ENCODE measurements at places on chromosomes 16 and 17.

DNA sequence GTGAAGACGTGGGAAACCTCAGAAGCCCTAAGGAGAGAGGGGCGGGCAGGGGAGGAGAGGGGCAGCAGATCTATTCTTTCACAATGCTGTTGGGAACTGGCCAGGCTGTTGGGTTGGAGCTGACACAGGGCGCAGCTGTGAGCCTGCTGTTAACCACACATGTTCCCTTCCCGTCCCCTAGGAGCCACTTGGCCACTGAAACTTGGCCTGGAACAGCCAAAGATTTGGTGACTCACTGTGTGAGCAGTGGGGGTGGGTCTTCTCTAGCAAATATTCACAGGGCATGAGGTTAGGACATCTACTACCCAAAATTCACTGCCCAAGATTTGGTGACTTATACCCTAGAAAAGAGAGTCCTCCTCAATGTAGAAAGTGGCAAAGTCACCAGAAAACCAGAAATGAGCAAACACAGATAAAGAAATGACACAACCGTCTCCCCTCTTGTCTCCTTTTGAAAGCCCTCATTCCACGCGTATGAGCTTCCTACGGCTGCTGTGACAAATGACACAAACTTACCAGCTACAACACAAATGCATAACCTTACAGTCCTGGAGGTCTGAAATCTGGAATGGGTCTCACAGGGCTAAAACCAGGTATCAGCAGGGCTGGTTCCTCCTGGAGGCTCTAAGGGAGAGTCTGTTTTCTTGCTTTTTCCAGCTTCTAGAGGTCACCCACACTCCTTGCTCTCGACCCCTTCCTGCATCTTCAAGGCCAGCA lies 6.3 kb downstream of the TBC1D16 start:
- DNase-seq = no peak

DNA sequence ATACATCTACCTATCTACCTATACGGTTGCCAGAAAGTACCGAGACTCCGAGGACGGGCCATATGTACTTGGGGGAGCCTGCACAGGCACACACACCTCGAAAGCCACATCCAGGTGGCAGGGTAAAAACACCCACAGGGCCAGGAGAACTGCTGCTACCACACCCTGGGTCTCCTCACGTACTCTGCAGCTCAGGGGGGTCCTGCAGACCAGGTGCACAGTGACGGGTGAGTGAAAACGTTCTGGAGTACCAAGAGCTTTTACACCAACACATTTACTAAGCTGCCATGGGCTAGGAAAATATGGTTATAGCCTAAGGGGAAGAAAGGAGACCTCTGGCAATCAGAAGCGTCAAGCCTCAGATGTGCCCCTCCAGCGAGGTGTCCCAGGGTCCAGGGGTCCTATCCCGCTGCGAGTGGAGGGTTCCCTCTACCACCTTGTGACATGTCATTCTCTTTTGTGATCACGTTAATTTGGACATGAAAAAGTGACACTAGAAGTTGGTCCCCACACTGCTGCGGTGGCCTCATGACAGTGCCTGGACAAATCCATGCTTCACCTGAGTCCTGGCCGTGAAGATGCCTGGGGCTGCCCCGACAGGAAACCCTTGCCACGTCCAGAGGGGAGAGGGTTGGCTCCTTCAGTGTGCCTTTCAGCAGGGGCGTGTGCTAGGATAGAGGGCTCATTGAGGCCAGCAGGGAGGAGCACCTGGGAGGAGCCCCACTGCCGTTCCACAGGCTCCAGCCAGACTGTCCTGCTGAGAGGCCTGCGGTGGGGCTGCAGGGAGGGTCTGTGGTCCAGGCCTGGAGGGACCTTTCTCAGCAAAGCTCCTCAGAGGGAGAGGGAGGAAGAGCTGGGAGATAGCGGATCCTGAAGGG lies 1.8 kb downstream of the CANT1 start:
- DNase-seq = no peak

DNA sequence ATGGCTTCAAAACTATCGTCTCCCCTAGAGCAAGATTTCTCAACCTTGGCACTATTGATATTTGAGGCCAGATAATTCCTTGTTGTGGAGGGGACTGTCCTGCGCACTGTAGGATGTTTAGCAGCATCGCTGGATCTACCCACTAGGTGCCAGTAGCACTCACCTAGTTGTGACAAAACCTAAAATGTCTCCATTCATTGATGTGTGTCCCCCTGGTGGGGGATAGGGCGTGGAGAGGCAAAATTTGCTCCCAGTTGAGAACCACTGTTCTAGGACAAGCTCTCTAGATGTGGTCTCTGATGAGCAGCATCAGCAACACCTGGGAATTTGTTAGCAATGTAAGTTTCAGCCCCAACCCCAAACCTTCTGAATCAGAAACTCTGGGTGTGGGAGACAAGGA lies 259.0 kb downstream of the XYLT1 start:
- no peak for DNase-seq

GRCh38 chr16:775236-775796 lies 12.9 kb downstream of the RPUSD1 start:
- DNase-seq = no peak

DNA sequence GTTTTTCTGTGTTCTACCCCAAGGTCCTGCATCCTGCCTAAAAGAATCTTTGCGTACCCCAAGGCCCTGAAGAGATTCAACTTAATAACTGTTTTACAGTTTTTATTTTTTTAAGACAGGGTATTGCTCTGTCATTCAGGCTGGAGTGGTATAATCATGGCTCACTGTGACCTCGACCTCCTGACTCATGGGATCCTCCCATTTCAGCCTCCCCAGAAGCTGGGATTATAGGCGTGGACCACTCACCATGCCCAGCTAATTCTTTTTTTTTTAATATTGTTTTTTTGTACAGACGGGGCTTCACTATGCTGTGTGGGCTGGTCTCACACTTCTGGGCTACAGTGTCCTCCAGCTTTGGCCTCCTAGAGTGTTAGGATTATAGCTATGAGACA lies 9.3 kb upstream of the FAAP100 start:
- no peak for DNase-seq

DNA sequence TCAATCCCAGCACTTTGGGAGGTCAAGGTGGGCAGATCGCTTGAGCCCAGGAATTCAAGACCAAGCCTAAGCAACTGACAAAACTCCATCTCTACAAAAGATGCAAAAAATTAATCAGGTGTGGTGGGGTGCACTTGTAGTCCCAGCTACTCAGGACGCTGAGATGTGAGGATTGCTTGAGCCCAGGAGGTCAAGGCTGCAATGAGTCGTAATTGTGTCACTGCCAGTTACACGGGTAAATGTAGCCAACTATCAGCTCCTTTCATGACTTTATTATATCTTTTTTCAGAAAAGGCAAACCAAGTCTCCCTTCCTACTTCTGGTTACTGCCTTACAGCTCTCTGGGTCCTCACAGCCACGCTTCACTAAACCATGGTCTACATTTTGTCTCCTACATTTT lies 4.0 kb downstream of the SDF2 start:
- DNase-seq = no peak

DNA sequence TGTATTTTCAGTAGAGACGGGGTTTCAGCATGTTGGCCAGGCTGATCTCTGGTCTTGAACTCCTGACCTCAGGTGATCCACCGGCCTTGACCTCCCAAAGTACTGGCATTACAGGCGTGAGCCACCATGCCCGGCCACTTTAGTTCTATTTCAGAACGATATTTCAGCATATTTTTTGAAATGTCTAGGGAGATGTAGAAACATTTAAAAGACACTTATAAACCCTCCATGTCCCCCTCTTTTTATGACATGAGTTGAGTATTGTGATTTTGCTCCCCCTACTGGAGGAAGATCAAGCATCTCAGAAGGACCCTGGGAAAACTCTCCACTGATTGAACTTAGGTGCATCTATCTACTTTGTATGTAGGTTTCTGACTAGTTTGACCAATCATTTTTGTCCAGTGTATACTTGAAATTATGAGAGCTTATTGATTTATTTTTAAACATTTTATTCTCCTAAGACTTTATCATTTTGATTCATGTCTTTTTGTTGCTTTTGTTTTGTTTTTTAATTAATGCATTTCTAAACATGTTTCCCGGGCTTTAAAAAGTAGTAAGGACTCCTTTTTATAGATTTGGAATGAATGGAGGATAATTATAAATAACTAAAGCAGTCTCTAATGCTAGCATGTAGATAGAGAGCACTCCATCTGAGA lies 105.1 kb downstream of the CHD9 start:
- no peak for DNase-seq

- no peak for DNase-seq
Measured at GRCh38 chr17:57948555-57949420, 6.4 kb downstream of the CUEDC1 start.
